Pulmonary artery endothelial cell (primary cell): ENCODE measurements at places on chromosomes 6 and 20.

DNA sequence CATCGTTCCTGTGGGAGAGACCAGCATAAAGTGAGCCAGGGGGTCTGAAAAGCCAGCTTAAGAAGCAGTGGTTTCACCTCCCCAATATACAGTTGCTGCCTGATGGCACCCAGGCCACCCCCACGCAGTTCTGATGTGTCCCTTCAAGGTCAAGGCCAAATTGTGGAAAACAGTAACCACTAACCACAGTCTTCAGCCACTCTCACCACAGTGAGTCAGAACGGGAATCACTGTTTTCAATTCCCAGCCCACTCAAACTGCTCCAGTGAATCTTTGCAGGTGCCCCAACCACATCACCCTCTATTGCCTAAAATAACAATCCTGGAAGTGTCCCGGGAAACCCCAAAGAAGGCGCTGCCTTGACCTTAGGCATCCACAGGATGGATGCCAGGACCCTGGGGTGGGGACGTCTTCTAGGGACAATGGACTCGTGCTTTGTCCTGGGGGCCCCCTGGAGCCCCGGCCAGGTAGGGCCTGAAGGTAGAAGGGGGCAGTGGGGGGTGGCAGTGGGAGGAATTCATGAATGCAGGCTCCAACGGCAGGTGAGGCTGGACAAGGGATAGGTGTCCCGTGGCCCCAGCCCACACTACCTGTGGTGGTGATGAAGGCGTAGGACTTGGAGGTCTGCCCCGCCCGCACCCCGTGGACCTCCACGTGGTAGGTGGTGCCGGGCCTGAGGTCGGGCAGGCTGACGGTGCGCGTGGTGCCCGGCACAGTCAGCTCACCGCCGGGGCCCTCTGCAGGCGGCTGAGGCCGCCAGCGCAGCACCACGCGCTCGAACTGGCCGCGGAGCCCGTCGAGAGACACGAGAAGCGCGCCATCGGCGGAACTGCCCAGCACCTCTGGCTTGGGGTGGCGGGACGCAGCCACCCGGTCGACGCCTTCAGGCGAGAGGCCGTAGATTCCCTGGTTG lies 22.2 kb downstream of the TNXB start:
- DNase-seq: no peak

GRCh38 chr20:61777773-61778494 lies 287.7 kb downstream of the TAF4 start:
- no peak for DNase-seq

DNA sequence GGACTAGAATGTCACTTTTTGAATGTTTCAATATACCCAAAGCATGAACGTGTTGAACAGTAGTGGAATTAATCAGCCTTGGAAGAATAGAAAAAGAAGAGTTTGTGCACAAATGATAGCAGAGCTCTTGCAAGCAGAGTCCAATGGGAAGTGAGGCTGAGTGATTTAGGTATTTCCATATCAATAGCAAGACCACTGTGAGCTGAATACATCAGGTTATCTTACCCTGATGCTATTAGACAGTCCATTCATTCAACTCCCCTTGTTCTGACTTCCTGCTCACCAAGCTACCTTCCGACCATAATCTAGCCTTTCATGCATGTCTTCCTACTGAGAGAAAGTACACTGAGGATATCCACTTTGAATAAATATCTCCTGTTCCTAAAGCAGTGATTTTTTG lies 349.2 kb upstream of the RNF217 start:
- DNase-seq: no peak

GRCh38 chr20:14643556-14643955 lies 306.1 kb upstream of the FLRT3 start:
- DNase-seq: no peak

- no peak for DNase-seq
Observed at GRCh38 chr6:135540207-135540840, 42.8 kb upstream of the AHI1 start.

- no peak for DNase-seq
Observed at GRCh38 chr20:31602779-31603441, 2.2 kb upstream of the ID1 start.

DNA sequence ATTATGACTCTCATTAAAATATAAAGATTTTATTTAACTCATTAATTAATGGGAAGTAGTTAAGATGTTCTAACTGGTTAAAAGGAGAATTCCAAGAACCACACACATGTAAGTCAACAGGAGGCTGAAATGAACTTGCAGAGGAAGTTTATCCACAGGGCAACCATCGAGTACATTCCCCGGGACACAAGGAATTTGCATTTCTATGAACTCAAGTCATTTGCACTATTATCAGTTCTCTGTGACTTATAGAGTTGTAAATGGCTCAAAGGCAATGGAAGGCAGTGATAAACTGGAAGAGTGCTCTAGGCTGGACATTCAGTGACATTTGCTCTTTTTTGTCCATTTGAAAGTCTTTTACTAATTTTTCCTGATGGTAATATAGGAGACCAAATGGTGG lies 97.4 kb downstream of the SNX5 start:
- DNase-seq: no peak

GRCh38 chr6:6616656-6617055 lies 28.1 kb downstream of the LY86 start:
- no peak for DNase-seq

DNA sequence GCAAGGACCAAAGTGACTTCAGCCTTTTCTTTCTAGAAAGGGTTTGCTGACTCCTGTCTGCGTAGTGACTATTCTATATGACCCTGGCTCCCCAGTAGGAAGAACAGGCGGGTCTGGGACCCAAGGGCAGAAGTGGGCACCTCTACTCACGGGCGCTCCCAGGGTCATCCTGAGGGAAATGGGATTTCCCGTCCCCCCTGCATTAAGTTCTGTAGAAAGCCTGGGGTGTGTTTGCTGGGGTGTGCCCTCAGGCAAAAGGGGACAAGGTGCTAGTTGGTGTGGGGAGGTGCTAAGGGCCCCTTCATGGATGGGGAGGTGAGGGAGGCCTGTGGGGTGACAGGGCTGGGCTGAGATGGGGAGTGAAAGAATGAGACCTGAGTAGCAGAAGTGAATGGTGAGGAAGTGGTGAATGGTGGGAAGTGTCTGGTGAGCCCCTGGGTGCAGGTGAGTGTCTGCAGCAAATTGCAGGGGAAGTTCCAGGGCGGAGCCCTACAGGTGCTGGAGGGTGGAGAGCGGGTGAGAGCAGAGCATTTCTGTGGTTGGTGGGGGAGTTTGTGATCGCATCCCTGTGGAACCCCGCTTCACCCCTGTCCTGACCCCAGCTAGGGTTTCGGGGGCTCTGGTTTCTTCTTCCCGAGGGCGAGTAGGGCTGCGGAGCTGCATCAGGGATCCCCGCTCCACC lies 21.1 kb downstream of the RAET1L start:
- no peak for DNase-seq

DNA sequence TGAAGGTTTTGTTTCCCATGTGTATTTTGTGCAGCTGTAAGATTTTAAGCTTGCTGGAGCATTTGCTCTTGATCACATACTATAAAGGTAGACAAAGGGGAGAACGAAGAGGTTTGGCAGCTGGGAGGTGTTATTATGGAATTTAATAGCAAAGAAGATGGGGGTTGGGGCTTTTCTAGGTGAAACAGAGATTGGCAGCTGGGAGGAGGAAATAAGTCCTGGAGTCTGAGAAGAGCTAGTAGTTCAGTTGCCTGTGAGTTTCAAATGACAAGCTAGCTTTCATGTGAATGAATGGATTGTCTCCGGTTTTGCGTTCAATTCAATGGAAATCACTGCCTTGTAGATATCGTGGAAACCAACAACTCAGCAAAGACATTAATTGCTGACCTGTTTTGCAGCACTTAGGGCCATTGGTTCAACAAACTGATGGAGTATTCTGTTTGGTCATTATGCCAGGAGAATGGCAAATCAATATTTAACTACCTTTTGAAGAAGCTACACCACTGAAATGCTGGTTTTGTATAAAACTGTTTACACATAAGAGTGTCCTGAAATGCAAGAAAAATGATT lies 38.1 kb upstream of the FLRT3 start:
- DNase-seq: no peak

DNA sequence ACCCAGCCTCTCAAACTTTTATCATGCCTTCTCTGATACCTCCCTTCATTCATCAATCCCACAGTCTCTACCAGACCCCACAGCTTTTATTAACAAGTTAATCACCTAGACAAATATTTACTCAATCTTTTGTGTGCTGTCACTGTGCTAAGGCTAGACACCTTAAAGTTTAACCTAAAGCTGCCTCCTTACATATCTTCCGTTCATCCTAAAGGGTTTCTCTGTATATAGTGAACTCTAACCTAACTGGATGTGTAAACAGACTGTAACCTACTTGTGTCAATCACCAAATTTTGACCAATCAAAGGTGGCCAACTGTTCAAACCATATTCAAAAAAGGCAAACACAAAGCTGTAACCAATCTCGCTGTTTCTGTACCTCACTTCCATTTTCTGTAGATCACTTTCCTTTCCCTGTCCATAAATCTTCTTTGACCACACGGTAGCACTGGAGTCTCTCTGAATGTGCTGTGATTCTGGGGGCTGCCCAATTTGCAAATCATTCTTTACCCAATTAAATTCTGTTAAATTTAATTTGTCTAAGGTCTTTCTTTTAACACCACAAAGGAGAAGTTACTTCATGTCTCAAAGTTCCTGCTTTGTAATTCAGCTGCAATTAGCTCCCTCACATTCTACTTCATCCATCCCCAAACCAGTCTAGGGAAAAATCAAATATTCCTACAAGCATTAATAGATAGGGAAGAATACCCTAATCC lies 72.5 kb downstream of the ARHGAP18 start:
- no peak for DNase-seq

DNA sequence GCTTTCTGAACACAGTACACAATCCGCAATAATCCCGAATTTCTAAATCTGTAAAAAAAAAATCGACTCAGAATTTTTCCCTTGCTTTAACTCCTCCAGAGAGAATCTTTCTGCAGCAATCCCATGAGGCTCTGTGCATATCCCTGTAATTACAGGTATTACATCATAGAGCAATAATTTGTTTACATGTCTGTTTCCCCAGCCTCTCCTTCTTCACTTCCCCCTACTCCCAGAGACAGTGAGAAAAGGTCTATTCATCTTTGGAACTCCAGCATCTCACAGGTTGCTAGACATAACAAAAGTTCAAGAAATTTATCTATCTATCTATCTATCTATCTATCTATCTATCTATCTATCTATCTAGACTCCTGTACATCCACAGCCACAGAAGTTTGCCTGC lies 26.0 kb downstream of the KLHL31 start:
- no peak for DNase-seq

- no peak for DNase-seq
Observed at GRCh38 chr20:61798632-61799031, 267.0 kb downstream of the TAF4 start.

- DNase-seq: no peak
Observed at GRCh38 chr20:63690898-63691710, 5.3 kb upstream of the TNFRSF6B start.

DNA sequence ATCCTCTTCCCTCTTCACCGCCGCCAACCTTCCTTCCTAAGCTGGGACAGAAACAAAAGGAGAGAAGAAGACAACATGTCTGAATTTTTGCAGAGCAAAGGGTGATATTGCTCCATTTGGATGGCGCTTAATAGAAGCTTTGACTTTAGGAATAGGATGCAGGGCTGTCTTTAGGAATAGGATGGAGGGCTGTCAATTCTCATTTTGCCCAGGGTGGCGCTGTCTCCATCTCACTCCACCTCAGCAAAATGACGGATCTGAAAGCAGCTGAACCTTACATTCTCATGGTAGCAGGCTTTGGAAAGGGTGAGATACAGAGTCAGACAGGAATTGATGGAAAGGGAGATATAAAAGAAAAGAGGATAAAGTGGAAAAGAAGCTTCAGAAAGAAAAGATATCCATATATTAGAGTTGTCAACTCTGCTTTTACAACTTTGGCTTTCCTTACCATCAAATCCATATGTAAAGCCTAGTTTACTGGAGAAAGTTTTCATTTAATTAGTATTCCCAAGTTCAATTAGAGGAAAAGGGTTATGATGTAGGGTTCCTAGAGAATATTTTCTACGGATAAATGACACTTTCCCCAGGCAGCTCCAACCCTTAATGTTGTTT lies 2.4 kb downstream of the MTCL3 start:
- DNase-seq: no peak

GRCh38 chr6:120026791-120027190 lies 677.2 kb upstream of the MAN1A1 start:
- DNase-seq: no peak

- DNase-seq: no peak
Observed at GRCh38 chr6:113181164-113181563, 676.0 kb upstream of the MARCKS start.

DNA sequence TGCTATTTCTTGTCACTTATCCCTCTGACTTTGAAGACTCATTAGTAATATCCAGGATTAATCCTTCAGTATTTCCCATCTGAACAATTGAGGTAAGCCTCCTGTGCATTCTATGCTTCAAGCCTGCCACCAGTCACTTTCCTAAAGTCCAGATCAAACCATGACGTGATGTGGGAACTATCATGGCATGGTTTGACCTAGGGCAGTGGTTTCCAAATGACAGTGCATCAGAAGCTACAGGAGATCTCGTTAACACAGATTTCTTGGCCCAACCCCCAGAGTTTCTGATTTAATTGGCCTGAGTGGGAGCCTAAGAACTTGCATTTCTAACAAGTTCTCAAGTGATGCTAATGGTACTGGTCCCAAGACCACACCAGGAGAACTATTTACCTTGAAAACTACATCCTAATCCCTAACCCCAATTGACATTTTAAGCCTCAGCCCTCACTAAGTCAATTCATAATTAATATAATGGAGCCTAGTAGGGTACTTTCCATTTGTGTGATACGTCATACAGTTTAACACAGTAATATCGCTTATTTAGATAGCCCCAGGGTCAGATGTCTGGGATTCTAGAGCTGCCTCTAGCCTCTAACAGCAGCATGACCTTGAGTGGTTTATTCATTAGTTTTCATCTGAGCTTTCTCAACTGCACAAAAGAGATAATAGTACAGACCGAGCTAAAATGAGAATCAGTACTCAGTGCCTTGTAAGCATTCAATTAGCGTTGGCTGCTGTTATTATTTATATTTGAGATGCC lies 907.6 kb downstream of the TFAP2A start:
- no peak for DNase-seq

- no peak for DNase-seq
Observed at GRCh38 chr6:33320315-33321181, 3.0 kb upstream of the ZBTB22 start.
